CD4-positive, alpha-beta T cell (primary cell): ENCODE measurements at places on chromosomes 5 and 9. TPM values are rescaled to one million over a fixed set of nuclear protein-coding genes. Genes with fewer than 3 reads are reported as not detected.

GRCh38 chr5:173835131-173835530 is 53.0 kb upstream of the CPEB4 start:
- H3K4me1 ChIP-seq, result no peaks in the 10 kb centered on the region
- DNase-seq, result no peak
- H3K36me3 ChIP-seq, result no peaks in the 10 kb centered on the region

DNA sequence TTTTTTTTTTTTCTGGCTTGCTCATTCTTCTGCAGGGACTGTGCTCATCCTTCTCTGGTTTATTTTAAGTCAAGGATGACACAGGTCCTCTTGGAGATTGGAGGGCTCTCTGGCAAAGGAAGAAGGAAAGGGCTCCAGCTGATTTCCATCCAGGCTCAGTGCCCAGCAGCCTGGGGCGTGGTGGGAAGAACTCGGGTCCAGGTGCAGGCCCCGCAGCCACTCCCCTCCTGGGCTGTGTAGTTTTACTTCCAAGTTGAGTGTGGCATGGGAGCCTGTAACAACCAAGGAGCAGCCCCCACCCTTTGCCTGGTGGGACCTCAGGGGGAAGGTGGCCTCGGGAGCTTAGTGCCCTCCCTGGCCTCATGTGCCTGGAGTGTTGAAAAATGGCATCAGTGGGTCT is 58.9 kb downstream of the ANKRD33B start:
- H3K4me1 ChIP-seq, result peaks cover 8% of the 10 kb centered on the region
- H3K27ac ChIP-seq, result no peak overlapping the region
- no peaks in the 10 kb centered on the region for H3K36me3 ChIP-seq
- H3K4me3 ChIP-seq, result no peak overlapping the region
- H3K27me3 ChIP-seq, result no peaks in the 10 kb centered on the region

DNA sequence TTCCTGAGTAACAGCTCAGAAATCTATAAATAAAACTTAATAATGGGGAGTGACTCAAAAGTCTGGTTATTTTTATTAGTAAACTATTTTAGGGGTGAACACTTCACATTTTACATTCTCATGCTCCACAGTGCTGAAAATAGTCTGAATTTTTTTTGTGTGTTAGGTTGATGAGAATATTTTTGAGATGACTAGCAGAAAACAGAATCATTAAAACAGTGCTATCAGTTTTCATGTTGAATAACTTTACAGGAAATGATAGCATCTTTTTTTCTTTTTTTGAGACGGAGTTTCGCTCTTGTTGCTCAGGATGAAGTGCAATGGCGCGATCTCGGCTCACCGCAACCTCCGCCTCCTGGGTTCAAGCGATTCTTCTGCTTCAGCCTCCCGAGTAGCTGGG is 60.3 kb downstream of the TMC1 start:
- no peaks in the 10 kb centered on the region for H3K36me3 ChIP-seq
- DNase-seq, result no peak
- peaks cover 7% of the 10 kb centered on the region for H3K4me1 ChIP-seq
- H3K27me3 ChIP-seq, result no peaks in the 10 kb centered on the region

GRCh38 chr5:20029266-20029665 is 41.3 kb upstream of the CDH18 start:
- no peaks in the 10 kb centered on the region for H3K36me3 ChIP-seq
- no peaks in the 10 kb centered on the region for H3K4me1 ChIP-seq
- DNase-seq, result no peak
- H3K27ac ChIP-seq, result no peak overlapping the region
- no peak overlapping the region for H3K4me3 ChIP-seq
- no peaks in the 10 kb centered on the region for H3K27me3 ChIP-seq

Gene ECM2
- not detected for total RNA-seq

Gene PCDH1
- total RNA-seq, result not detected

Gene BAAT
- not detected for total RNA-seq

Gene GABRA1
- total RNA-seq, result not detected
